ENCODE measurements at places on chromosomes 6 and 20. TPM values are rescaled to one million over a fixed set of nuclear protein-coding genes. Genes with fewer than 3 reads are reported as not detected.

- no peak for DNase-seq
Observed at GRCh38 chr6:135095716-135096115, 41.1 kb upstream of the HBS1L start.

GRCh38 chr6:366389-367297, 24.9 kb upstream of the IRF4 start:
- no peak for DNase-seq

The MED20 gene
- total RNA-seq = 20.0 TPM

GRCh38 chr6:105814745-105815536, 271.2 kb upstream of the PRDM1 start:
- DNase-seq = no peak

The NMBR gene
- not detected for total RNA-seq

The SPAG4 gene
- total RNA-seq = 7.4 TPM

GRCh38 chr20:48791666-48792071, 36.1 kb downstream of the PREX1 start:
- DNase-seq = no peak

The SYNGAP1 gene
- total RNA-seq = 17.5 TPM

DNA sequence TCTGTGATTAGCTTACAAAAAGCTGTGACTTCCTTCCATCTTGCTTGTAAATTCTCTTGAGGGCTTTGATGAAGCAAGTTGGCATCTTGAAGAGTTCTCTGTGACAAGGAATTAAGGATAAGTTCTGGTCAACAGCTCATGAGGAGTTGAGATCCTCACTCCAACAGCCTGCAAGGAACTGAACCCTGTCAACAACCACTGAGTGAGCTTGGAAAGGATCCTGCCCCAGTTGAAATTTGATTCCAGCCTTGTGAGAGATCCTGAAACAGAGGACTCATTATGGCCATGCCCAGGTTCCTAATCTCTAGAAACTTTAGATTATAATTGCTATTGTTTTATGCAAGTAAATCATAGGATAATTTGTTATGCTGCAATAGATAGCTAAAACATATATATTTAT, 133.7 kb downstream of the PTCHD4 start:
- DNase-seq = no peak

DNA sequence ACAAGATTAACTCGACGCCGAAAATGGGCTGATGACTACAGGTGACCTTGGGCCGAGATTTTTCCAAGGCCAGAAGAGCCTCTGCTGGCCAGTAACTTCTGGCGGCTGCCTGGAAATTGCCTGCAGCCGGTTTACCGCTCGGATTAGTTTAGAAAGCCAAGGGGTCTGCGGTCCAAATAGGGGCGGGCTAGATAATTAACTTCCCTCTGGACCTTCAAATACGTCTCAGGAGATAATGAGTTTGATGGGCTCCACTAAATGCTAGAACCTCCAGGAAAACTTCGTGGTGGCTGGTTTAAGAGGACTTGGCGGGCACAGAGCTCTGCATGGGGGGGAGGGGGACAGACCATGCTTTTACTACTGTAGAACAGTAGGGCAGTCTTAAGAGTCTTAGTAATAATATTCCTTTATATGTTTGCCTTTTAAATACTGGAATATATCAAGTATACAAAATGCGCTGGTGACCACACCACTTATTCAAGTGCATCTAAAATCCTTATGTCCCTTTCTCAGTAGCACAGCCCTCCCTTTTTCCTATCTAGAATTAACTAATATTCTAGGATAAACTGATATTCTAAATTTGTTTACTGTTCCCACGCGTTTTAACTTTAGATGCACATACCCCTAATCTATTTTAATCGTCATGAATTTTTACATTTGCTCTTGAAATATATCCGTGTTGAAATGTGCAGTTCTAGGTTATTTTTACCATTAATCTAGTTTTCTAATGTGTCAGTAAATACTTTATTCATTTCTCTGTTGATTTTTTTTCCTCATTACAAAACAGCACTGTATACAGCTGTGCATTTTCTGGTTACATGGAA, 107.5 kb upstream of the PRSS16 start:
- DNase-seq = peak; percentile 36

DNA sequence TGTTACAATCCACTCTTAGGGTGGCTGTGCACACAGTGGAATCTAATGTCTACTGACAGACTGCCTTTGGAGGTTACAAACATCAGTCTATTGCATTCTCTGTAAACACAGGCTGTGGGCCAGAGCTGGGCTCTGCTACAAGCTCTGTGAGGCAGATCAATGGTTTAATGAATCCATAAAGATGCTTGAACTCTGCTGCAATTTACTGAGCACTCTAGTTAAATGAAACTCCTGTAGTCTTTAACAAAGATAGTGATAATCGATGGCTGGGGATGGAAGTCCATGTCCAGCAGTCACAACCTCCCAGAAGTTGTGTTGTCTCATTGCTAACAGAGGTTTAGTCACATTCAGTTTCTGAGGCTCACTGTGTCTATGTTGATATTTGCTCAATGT, 50.5 kb downstream of the SOBP start:
- no peak for DNase-seq

GRCh38 chr6:30882759-30883684, 1.3 kb upstream of the DDR1 start:
- peak; percentile 65 for DNase-seq

DNA sequence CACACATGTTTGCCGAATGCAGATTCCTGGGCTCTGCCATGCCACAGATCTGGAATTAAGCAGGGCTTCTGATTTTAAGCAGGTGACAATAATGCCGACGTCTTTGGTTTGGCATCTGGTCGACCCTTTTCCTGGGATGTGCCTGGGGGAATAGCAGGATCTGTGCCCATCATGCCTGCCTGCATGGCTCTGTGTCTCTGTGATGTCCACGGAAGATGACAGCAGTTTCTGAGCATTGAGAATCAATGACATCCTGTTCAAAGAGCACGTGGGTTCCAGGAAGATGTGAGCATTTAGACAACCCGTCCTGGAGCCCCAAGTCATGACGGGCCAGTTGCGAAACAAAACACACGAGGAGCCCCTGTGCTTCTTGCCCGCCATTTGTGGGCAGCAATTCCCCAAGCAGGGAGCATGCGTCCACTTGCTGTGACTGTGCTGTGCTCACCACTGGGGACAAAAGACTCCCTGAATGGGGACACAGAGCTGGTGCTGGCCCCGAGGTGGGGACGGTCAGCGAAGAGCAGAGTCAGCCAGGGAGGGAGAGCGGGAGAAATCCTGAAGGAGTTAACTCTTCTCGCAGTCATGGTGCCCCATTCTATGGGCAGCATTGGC, 110.1 kb downstream of the ERMARD start:
- no peak for DNase-seq

- no peak for DNase-seq
Observed at GRCh38 chr20:13436530-13436929, 202.2 kb downstream of the TASP1 start.

GRCh38 chr6:22015216-22015615, 281.6 kb downstream of the PRL start:
- DNase-seq = no peak
